ENCODE measurements at places on chromosomes 13 and 19. TPM values are rescaled to one million over a fixed set of nuclear protein-coding genes. Genes with fewer than 3 reads are reported as not detected.

Gene ERFL
- total RNA-seq: 9.2 TPM

Gene PSG3
- not detected for total RNA-seq

DNA sequence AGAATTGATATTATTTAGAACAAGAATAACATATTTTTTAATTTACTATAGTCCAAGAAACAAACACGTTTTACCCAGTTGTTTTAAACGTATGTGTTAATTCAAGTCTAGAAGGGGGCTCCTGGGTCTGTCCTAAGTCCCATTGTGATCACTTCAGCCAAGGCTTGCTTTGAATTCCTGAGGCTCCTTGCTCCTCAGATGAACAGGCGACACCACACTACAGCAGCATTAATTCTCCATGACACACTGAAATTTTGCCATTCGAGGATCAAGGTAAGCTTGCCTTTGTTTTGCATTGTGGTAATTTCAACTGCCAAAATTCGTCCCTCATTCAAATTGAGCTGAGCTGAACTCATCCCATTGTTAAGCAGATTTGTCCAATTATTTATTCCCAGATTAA lies 1442.6 kb downstream of the SLITRK5 start:
- no peaks in the 10 kb centered on the region for H3K4me1 ChIP-seq
- H3K27me3 ChIP-seq: no peaks in the 10 kb centered on the region
- H3K27ac ChIP-seq: no peak overlapping the region
- no peaks in the 10 kb centered on the region for H3K36me3 ChIP-seq

Gene HSPB6
- total RNA-seq: not detected
